ENCODE measurements at places on chromosomes 5 and 9. TPM values are rescaled to one million over a fixed set of nuclear protein-coding genes. Genes with fewer than 3 reads are reported as not detected.

DNA sequence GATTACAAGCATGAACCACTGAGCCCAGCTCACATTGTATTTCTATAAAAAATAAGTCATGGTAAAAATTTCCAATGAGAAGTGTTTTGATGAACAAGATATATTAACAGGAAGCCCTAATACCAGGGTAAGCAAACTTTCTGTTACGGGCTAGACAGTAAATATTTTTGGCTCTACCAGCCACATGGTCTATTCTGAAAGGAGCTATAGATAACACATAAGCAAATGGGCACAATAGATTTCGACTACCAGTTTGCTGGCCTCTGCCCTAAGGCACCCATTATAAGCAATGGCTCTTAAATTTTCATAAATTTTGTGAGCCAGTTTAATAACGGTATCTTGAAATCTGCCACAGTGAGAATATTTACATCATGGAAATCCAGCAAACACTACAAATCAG, 8.1 kb downstream of the UBQLN1 start:
- H3K4me1 ChIP-seq, result no peaks in the 10 kb centered on the region
- no peak overlapping the region for H3K27ac ChIP-seq
- no peaks in the 10 kb centered on the region for H3K27me3 ChIP-seq
- H3K4me3 ChIP-seq, result no peak overlapping the region

DNA sequence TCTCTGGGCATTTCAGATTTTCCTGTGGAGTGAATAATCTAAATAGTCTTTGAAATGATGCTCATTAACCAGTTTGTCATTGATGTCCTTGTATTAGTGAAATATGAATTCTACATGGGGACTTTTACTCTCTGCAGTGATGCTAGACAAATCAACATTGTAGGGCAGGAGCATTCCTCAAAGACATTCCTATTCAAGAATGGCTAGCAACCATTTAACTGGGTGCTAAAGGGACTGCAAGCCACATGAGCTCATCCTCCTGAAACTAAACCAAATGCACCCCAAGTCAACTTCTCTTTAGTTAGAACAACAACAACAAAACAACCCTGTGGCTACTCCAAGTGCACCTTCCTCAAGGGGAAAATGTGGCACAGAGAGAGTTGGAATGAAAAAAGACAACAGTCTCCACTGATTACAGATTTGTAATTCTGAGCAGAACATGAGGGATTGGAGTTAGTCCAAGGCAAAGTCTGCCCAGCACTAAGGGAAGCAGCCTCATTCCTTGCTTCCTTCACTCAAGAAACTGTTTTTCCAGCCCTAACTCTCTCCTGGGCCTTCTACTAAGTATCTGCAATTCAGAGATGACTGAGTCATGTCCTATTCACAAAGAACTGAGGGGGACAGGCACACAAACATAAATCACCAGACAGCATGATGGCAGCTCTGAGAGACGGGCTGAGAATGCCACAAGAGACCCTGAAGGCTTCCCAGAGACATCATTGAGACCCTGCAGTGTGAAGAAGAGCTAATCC, 82.0 kb upstream of the WWC1 start:
- H3K36me3 ChIP-seq, result no peaks in the 10 kb centered on the region
- H3K27ac ChIP-seq, result no peak overlapping the region
- H3K4me1 ChIP-seq, result no peaks in the 10 kb centered on the region
- peaks cover 95% of the 10 kb centered on the region for H3K27me3 ChIP-seq
- DNase-seq, result no peak

- no peak overlapping the region for H3K27ac ChIP-seq
- no peaks in the 10 kb centered on the region for H3K36me3 ChIP-seq
- H3K27me3 ChIP-seq, result no peaks in the 10 kb centered on the region
- no peaks in the 10 kb centered on the region for H3K4me1 ChIP-seq
Observed at GRCh38 chr9:27445688-27446087, 78.4 kb upstream of the IFNK start.

DNA sequence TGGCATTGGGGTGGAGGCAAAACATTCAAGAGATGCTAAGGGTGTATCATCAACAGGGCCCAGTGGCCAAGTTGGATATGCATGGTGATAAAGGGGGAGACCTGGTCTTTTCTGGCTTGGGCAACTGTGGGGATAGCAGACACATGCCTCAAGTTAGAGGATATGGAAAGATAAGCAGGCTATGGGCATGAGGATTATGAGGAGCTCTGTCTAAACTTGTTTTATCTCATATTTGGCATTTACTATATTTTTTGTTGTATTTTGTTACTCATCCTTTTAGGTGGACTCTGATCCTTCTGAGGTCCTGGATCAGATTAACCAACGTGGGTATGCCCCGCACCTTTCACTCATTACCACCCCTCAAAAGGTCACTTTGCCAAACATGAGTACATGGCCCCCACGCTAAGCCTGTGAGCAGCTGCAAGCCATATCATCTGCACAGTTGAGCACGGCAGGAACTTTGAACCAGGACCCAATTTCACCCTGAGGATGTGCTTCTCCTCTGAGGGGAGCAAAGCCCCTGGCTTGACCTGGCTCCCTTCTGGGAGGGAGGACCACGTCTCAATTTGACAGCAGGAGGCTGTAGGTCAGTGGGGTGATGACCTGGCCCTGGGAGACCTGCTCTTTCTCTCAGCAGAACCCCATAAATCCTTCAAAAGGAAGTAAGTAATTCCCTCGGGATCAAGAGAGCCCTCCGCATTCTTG, 71.1 kb upstream of the CD180 start:
- H3K27me3 ChIP-seq, result no peaks in the 10 kb centered on the region
- no peaks in the 10 kb centered on the region for H3K36me3 ChIP-seq
- no peak overlapping the region for H3K27ac ChIP-seq

Gene CAMK2A
- 0.13 TPM for total RNA-seq

GRCh38 chr5:61670941-61671340, 338.9 kb downstream of the ZSWIM6 start:
- peaks cover 18% of the 10 kb centered on the region for H3K27me3 ChIP-seq
- no peak for DNase-seq
- H3K36me3 ChIP-seq, result no peaks in the 10 kb centered on the region
- no peaks in the 10 kb centered on the region for H3K4me1 ChIP-seq
- H3K4me3 ChIP-seq, result no peak overlapping the region

Gene DPYSL3
- total RNA-seq, result 0.40 TPM

DNA sequence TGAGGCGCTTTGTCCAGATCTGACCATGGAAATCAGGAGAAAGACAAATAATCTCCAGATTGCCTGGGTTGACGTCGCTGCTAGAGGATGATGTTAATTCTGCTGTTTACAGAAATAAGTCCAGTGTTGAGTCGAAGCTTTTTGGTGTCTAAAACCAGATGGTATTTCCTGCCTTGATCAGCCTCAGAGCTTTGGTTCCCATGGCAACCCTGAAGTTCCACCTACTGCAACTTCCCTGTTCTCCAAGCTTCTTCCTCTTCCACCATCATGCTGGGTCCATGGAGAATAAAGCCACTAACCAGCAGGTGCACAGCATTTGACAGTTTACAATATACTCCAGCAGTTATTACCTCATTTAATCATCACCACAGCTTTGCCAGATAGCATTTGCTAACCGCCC, 18.0 kb upstream of the GABBR2 start:
- no peak overlapping the region for H3K4me3 ChIP-seq
- H3K4me1 ChIP-seq, result no peaks in the 10 kb centered on the region
- no peak for DNase-seq
- 0 out of 2 replicates have a peak, but pooled peaks cover 14% of the 10 kb centered on the region for H3K27me3 ChIP-seq
- H3K36me3 ChIP-seq, result no peaks in the 10 kb centered on the region
- no peak overlapping the region for H3K27ac ChIP-seq

Gene BSPRY
- total RNA-seq, result 28.8 TPM

GRCh38 chr9:80059979-80060378, 488.2 kb downstream of the TLE4 start:
- DNase-seq, result no peak
- H3K27me3 ChIP-seq, result no peaks in the 10 kb centered on the region
- H3K4me1 ChIP-seq, result no peaks in the 10 kb centered on the region

DNA sequence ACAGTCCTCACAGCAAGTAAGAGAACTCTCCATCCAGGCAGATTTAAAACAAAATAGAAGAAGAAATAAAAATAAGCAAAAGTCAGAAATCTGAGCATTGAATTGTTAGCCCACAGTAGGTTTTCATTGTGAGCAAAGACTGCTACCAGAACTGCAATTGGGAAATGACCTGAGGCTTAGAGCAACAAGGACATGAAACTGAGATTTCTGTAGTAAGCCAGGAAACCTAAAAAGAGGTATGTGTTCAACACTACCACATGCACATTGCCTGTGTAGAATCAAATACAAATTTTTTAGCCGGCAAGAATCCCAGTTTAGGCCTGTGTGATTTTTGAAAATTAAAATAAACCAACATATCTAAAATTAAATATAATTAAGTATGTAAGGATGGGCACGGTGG, 928.4 kb upstream of the WWC1 start:
- no peaks in the 10 kb centered on the region for H3K36me3 ChIP-seq
- H3K27me3 ChIP-seq, result no peaks in the 10 kb centered on the region
- H3K4me1 ChIP-seq, result no peaks in the 10 kb centered on the region
- DNase-seq, result no peak
- no peak overlapping the region for H3K27ac ChIP-seq

GRCh38 chr5:115558388-115558956, 13.9 kb upstream of the FEM1C start:
- DNase-seq, result no peak
- H3K36me3 ChIP-seq, result no peaks in the 10 kb centered on the region
- peaks cover 21% of the 10 kb centered on the region for H3K4me1 ChIP-seq
- no peak overlapping the region for H3K4me3 ChIP-seq
- H3K27me3 ChIP-seq, result no peaks in the 10 kb centered on the region

GRCh38 chr9:13146840-13147239, 132.7 kb downstream of the MPDZ start:
- no peak overlapping the region for H3K4me3 ChIP-seq
- H3K4me1 ChIP-seq, result no peaks in the 10 kb centered on the region
- no peak for DNase-seq
- no peaks in the 10 kb centered on the region for H3K27me3 ChIP-seq
- H3K27ac ChIP-seq, result no peak overlapping the region
- H3K36me3 ChIP-seq, result no peaks in the 10 kb centered on the region

Gene ABLIM3
- total RNA-seq, result 111 TPM

DNA sequence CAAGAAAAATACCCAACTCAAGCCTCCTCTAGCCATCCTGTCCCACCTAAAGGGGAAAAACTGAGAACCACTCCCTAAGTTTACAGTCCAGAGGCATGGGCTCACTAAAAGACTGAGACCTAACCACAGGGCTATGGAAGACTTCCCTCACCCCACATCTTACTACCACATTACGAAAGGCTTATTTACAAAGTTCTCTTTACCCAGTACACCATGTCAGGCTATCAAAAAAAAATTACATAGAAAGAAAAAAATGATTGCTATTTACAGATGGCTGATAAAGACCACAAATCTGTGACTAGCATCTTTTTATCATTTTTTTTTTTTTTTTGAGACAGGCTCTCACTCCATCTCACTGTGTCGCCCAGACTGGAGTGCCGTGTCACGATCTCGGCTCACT, 69.7 kb upstream of the TNPO1 start:
- H3K4me3 ChIP-seq, result no peak overlapping the region
- H3K36me3 ChIP-seq, result no peaks in the 10 kb centered on the region
- no peak for DNase-seq
- H3K27me3 ChIP-seq, result no peaks in the 10 kb centered on the region
- H3K27ac ChIP-seq, result no peak overlapping the region

- H3K36me3 ChIP-seq, result no peaks in the 10 kb centered on the region
- no peaks in the 10 kb centered on the region for H3K4me1 ChIP-seq
- H3K27ac ChIP-seq, result no peak overlapping the region
- no peak overlapping the region for H3K4me3 ChIP-seq
- no peak for DNase-seq
Observed at GRCh38 chr5:155050384-155051019, 36.9 kb downstream of the KIF4B start.

GRCh38 chr5:38107096-38107495, 151.3 kb upstream of the EGFLAM start:
- H3K36me3 ChIP-seq, result no peaks in the 10 kb centered on the region
- no peak for DNase-seq
- no peak overlapping the region for H3K4me3 ChIP-seq
- 0 out of 2 replicates have a peak, but pooled peaks cover 4% of the 10 kb centered on the region for H3K27me3 ChIP-seq

DNA sequence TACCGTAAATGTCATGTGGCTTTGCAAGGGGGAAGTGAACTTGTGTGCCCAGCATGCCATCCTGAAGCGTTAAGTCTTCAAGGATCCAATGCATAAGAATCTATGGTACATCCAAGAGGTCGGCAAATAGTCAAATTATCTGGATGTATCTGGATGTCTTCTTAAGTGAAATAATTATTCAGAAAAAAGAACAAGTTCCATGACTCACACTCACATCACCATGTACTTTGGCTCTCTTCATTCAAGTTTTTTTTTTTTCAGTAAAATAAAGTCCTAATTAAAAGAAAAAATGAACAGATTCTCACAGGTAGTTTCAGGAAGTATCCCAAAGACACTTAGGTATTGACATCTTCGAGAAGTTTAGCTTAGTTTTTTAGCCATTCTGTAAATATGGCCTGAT, 62.7 kb upstream of the MEGF10 start:
- no peak overlapping the region for H3K27ac ChIP-seq
- H3K4me1 ChIP-seq, result peaks cover 17% of the 10 kb centered on the region
- H3K4me3 ChIP-seq, result no peak overlapping the region

- H3K27me3 ChIP-seq, result peaks cover 9% of the 10 kb centered on the region
- DNase-seq, result no peak
- no peaks in the 10 kb centered on the region for H3K36me3 ChIP-seq
- no peak overlapping the region for H3K27ac ChIP-seq
- no peak overlapping the region for H3K4me3 ChIP-seq
Observed at GRCh38 chr5:8561224-8561840, 692.4 kb downstream of the MTRR start.

GRCh38 chr5:57976506-57976905, 483.4 kb downstream of the PLK2 start:
- no peak overlapping the region for H3K4me3 ChIP-seq
- no peaks in the 10 kb centered on the region for H3K36me3 ChIP-seq
